ENCODE measurements at places on chromosomes 12 and 14.

DNA sequence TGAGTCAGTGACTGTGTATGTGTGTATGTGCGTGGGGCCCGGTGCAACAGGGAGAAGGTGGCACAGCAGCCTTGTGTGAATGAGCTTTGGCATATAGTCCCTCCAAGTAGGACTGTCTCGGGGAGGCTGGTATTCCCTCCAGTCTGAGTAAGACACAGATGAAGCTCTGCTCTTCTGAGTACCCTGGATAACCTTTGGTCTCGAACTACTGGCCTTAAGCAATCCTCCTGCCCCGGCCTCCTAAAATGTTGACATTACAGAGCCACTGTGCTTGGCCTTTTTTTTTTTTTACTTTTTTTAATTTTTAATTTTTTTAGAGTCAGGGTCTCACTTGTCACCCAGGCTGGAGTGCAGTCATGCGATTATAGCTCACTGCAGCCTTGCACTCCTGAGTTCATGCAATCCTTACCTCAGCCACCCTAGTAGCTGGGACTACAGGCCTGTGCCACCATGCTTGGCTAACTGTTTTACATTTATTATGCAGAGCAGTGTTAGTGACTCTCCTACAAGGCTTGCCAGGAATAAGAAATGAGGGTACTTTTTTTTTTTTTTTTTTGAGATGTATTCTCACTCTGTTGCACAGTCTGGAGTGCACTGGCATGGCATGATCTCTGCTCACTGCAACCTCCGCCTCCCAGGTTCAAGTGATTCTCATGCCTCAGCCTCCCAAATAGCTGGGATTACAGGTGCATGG, 9.4 kb upstream of the DAZAP2 start:
- DNase-seq, result no peak

GRCh38 chr14:63770187-63770807, 42.4 kb upstream of the SGPP1 start:
- DNase-seq, result peak; percentile 65

GRCh38 chr14:33457617-33458016, 493.3 kb downstream of the EGLN3 start:
- no peak for DNase-seq

- DNase-seq, result no peak
Observed at GRCh38 chr12:18805516-18806248, 67.8 kb downstream of the CAPZA3 start.

- DNase-seq, result no peak
Observed at GRCh38 chr12:16121953-16122352, 155.5 kb downstream of the SLC15A5 start.

DNA sequence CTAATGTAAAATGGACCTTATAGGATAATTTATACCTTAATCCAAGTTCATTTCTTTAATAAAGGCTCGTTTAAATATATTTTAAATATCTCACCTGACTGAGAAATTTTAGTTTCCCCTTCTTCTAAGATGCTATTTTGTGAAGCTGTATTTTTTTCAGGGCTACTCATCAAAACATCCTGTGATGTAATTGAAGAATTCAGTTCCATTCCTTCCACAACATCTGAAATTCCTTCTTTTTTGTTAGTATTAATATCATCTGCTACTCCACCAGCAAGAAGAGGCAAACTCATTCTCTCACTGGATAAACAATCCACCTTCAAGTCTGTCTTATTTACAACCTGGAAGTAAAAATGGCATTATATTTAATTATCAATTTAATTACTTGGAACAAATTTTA, 22.5 kb downstream of the LGALS3 start:
- no peak for DNase-seq

DNA sequence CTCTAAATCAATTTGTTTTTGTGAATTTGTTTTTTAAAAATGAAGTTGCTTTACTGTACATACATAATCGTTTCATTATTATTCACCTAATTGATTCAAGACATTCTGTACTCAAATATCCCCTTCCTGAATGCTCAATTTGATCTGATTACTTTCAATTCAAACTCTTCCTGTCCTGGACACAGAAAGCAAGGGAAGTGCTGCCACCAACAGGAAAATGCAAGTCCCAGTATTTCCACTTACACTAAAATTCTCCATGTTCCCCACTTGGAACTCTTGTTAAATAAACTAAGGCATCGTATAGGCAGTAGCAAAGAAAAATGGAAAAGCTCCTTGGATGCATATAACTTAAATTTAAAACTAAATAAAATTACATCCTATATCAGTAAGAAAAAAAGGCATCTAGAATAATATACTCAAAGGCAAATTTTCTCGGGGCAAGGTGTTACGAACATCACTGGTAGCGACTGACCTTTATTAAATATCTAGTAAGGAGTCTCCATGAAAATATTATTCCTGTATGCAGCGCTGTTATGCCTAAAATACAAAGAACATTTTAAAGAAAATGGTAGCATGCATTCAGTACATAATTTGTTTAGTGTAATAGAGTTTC, 72.0 kb upstream of the DBX2 start:
- DNase-seq, result peak; percentile 64

- no peak for DNase-seq
Observed at GRCh38 chr14:36879558-36879957, 217.9 kb downstream of the PAX9 start.

- no peak for DNase-seq
Observed at GRCh38 chr12:68028647-68029046, 39.4 kb downstream of the IFNG-AS1 start.

DNA sequence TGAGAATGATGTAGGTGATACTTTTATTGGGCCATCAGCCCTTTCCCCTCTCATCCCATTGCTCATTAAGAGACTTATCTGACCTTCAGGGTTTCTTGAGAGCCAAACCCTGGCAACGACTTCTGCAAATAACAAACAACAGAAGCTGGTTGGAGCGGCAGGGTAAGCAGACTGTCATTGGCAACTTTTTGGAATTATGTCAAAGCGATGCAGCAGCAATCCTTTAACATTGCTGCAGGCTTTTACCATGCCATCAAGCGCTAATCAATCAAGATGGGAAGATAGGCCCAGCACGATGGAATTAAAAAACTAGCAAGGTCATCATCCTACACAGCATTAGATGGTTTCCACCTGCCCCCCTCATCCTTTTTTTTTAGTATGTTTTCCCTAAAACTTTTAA, 406.1 kb upstream of the PDE3A start:
- peak; percentile 59 for DNase-seq

GRCh38 chr12:66962290-66962689, 283.4 kb upstream of the GRIP1 start:
- DNase-seq, result no peak

DNA sequence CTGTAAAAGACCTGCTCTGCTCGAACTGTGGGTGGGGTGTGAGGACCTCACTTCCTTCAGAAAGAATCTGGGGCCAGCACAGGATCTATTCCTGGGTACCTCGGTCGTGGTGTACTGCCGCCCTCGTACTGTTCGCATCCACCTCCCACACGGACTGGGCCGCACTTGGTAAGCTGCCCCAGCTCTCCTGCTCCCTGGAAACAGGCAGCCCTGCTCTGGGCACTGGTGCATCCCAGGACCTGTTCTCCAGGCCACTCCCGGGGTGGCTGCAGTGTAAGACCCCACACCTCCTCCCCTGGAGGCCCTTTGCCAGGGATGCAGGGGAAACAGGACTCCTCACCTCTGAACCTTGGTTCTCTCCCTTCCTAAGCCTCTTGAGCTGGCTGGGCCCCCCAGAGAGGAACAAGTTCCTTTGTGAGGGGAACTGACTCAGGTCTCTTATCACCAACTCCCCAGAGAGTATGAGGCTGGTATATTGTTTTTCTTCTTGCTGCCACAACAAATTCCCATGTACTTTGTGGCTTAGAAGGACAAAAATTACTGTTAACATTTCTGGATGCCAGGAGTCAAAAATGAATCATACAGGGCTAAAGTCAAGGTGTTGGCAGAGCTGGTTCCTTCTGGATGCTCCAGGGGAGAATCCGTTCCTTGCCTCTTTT, 276.5 kb downstream of the NUAK1 start:
- no peak for DNase-seq

DNA sequence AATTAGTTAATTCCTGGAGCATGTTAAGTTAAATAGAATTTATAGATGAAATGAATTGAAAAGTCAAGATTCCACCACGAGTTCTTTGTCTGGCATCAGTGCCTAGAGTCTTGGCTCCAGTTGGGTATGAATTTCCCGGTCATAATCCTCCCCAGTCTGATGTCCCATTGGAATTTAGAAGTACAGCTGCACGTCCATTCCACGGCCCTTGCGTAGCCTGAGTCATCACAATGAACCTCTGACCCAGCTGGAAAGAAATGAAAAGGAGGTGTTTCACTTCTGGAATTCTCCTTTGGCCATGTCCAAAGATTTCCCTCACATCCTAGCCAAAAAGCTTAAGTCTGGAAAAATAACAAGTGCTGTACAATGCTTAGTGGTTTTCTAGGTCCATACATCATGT, 122.7 kb downstream of the KICS2 start:
- no peak for DNase-seq

DNA sequence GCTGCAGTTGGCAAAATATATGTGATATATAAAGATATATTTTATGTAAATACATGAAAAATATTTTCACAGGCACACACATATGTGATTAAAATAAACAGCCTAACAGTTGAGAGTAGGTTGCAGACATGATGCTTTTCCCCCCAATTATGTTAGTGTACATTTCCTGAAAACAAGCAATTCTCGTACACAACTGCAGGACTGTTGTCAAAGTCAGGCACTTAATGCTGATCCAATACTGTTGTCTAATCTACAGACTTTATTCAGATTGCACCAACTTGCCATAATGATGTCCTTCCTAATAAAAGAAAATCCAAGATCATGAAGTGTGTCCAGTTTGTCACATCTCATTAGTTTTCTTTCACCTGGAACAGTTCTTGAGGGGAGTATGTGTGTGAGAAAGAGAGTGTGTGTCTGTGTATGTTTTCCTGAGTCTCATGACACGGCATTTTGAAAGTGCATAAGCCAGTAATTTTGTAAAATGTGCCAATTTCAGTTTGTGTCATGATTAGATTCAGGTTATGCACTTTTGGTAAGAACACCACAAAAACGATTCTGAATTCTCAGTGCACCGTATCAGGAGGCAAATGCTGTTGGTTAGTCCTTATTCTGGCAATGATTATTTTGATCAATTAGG, 16.5 kb upstream of the SEL1L start:
- DNase-seq, result no peak

DNA sequence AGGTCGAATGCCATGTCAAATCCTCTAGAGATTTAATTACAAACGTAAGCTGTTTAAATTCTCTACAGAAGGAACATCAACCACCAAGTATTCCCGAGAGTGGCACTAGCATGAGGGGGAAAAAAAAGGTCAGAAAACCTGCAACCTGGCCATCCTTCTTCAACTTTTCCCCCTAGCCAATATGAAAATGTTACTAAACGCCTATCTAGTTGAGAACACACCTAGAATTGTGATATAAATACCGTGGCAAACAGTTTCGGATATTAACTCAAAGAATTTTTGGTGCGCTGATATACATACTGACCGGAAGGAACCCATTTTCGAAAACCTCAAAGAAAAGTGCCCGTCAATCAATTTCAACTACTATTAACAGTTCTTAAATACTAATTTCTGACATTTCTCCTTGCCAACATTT, 1.8 kb downstream of the HNRNPC start:
- peak; percentile 48 for DNase-seq

DNA sequence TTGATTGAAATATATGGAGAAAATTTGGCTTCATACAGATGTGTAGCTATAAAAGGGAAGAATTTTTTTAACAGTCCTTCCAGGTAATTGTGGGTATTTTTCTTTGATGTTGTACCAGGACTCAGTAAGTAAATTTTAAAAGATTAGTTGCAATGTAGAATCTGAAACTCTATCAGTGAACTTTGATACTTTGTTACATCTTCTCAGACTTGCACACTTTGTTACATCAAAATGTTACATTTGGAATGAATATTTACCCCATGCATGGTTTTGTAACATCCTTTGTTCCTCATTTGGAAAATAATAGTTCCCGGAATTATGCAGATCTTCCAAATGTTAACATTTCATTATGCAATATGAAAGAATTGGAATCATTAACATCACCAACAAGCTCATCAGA, 13.8 kb downstream of the MTHFD1 start:
- DNase-seq, result no peak

DNA sequence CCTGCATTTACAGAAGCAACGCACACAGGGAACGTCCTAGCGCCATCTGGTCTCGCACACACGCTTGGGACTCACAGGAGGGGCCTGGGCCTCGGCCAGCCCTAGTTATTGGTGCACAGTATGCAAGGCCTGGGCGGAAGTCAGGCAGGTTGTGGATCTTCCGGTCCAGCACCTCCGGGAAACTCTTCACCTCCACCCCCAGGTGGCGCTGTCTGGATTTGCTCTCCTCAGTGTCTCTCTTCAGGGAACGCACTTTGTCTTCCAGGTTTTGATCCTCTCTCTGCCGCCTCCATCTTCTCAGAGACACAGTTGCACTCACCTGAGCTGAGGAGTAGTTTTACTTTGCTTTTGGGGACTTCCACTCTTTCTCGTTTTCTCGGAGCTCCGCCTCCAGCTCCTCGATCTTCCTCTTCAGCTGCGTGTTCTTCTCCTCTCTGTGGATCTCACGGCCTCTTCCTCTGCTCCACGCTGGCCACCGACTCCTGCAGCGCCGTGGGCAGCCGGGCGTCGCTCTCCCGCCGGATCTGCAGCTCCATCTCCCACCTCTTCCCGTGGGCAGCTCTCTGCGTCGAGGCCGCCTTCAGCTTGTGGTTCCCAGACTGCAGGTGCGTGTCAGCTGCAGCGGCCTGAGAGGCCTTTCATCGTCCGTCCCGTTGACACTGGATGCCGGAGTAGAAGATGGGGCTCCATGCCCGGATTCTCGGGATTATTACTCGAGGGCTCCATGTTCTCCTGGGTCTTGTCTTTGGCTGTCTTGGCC, 933.8 kb downstream of the TMEM121 start:
- no peak for DNase-seq

DNA sequence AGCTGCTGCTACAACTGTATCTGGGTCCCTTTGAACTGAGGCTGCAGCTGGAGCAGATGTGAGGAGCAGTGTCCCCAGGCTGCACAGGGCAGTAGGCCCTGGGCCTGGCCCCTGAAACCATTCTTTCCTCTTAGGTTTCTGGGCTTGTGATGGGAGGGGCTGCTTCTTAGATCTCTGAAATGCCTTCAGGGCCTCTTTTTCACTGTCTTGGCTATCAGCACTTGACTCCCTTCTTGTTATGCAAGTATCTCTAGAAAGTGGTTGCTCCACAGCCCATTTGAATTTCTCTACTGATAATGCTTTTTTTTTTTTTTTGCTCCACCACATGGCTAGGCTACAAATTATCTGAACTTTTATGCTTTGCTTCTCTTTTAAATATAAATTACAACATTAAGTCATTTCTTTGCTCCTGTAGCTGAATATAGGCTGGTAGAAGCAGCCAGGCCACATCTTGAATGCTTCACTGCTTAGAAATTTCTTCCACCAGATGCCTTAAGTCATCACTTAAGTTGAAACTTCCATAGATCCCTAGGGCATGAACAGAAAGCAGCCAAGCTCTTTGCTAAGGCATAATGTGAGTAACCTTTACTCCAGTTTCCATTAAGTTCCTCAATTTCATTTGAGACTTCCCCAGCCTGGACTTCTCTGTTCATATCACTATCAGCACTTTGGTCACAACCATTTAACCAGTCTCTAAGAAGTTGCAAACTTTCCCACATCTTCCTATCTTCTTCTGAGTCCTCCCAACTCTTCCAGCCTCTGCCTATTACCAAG, 41.1 kb downstream of the ACSM4 start:
- DNase-seq, result no peak

GRCh38 chr14:20512177-20512905, 7.0 kb downstream of the RNASE10 start:
- DNase-seq, result no peak

Measured in eye (tissue), 1 donor.